ENCODE measurements at places on chromosomes 12 and 14. TPM values are rescaled to one million over a fixed set of nuclear protein-coding genes. Genes with fewer than 3 reads are reported as not detected.

- H3K4me1 ChIP-seq = peaks cover 29% of the 10 kb centered on the region
- peaks cover 22% of the 10 kb centered on the region for H3K27me3 ChIP-seq
- H3K4me3 ChIP-seq = no peak overlapping the region
- DNase-seq = no peak
- 0 out of 2 replicates have a peak, but pooled peaks cover 3% of the 10 kb centered on the region for H3K36me3 ChIP-seq
Observed at GRCh38 chr12:42564556-42564955, 25.0 kb downstream of the PRICKLE1 start.

DNA sequence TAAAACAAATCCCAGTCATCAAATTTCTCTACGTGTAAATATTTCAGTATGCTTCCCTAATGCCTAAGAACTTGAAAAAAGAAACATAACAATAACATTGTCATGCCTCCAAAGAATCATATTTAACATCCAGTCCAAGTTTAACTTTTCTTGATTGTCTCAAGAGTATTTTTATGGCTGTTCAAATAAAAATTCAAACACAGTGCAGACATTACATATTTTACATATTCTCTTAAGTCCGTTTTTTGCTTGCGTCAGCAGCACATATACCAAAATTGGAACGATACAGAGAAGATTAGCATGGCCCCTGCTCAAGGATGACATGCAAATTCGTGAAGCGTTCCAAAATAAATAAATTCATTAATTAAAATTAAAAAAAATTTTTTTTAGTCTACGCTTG lies 23.3 kb upstream of the EEA1 start:
- H3K27ac ChIP-seq = no peak overlapping the region
- H3K36me3 ChIP-seq = peaks cover 20% of the 10 kb centered on the region

TSPAN19 gene
- total RNA-seq = not detected

TAS2R42 gene
- total RNA-seq = not detected

GRCh38 chr14:93967637-93968250 lies 8.6 kb downstream of the ASB2 start:
- H3K4me1 ChIP-seq = no peaks in the 10 kb centered on the region
- DNase-seq = no peak
- H3K27ac ChIP-seq = no peak overlapping the region
- H3K4me3 ChIP-seq = no peak overlapping the region
- H3K27me3 ChIP-seq = no peaks in the 10 kb centered on the region

DNA sequence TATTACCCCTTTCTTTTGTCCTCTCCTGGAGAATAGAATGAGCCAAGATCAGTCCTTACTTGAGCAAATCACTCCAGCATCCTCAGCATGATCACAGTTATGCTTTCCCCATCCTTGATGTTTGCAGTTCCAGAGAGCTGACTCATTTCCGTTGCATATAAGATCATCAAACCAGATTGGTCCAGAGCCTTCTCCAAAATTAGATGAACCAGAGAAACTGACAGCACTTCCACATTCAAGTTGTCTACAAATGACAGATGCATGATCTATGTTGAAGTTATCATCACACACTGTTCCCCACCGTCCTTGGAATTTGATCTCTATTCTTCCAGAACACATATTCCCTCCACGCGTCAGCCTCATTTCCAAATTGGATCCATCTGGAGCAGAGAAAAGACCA lies 4.8 kb downstream of the CD163 start:
- H3K36me3 ChIP-seq = no peaks in the 10 kb centered on the region
- no peak overlapping the region for H3K4me3 ChIP-seq
- H3K4me1 ChIP-seq = peaks cover 17% of the 10 kb centered on the region
- no peaks in the 10 kb centered on the region for H3K27me3 ChIP-seq
- H3K27ac ChIP-seq = no peak overlapping the region

GRCh38 chr14:89781046-89781445 lies 173.5 kb downstream of the EFCAB11 start:
- DNase-seq = no peak
- no peak overlapping the region for H3K27ac ChIP-seq
- no peak overlapping the region for H3K4me3 ChIP-seq
- H3K27me3 ChIP-seq = no peaks in the 10 kb centered on the region

GRCh38 chr14:73265721-73266046 lies 28.4 kb downstream of the PAPLN start:
- H3K4me1 ChIP-seq = peaks cover 2% of the 10 kb centered on the region
- H3K27ac ChIP-seq = no peak overlapping the region
- H3K36me3 ChIP-seq = no peaks in the 10 kb centered on the region
- no peak overlapping the region for H3K4me3 ChIP-seq
- DNase-seq = no peak
- no peaks in the 10 kb centered on the region for H3K27me3 ChIP-seq

MIPOL1 gene
- 12.3 TPM for total RNA-seq

DNA sequence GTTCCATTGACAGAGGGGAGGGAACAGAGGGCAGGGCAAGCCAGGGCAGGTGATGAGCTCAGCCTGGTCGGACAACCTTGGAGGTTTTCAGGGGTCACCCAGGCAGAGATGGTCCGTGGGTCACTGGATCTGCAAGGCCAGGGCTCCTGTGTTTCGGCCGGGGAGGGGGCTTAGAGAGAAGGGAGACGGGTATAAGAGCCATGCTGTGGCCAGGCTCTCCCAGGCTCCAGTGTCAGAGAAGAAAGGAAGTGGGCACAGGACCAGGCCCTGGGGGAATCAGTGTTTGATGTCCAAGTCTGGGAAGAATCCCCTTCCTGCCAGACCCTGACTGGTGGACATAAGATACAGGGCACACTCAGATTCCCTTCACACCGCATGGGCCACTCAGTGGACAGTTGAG lies 36.9 kb downstream of the DIO3 start:
- H3K27me3 ChIP-seq = peaks cover 8% of the 10 kb centered on the region
- no peak overlapping the region for H3K4me3 ChIP-seq
- H3K4me1 ChIP-seq = no peaks in the 10 kb centered on the region
- no peak overlapping the region for H3K27ac ChIP-seq
- peaks cover 7% of the 10 kb centered on the region for H3K36me3 ChIP-seq

OTUB2 gene
- total RNA-seq = 3.5 TPM

LMNTD1 gene
- not detected for total RNA-seq

DNA sequence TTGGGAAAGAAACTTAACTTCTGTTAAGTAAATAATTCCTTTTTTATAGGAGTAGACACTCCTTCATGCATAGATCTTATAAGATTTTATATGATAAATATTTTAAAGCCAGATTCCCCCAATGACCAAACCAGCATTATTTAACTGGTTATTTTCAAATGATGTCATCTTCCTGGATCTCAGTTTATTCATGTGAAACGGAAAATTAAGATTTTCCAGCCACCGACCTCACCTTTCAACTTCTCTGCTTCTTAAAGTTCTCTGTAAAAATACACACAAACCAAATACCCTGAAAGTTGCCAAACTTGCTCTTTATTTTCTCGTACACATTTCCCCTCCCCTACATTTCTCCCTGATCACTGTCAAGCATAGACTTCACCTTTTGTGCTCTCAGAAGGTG lies 364.2 kb downstream of the GALC start:
- no peak overlapping the region for H3K27ac ChIP-seq
- no peak for DNase-seq
- H3K36me3 ChIP-seq = no peaks in the 10 kb centered on the region

MPHOSPH9 gene
- total RNA-seq = 47.5 TPM

DNA sequence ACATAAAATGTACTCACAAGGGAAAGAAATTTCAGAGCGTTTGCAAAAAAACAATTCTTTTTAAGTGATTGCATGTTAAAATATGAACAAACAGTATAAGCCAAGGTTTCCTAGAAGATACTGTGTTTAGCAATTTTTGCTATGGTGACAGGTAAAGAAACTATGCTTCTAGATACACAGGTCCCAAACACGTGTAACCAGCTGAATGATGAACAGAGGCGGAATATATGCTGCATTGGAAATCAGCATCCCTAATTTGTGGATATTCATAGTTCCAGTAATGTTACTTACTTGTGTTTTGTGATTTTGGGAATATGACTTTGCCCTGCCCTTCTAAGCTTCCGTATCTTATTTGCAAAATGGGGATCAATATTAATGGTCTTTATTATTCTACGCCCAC lies 326.3 kb upstream of the DIO2 start:
- no peak overlapping the region for H3K4me3 ChIP-seq
- H3K27ac ChIP-seq = no peak overlapping the region
- DNase-seq = no peak
- H3K4me1 ChIP-seq = no peaks in the 10 kb centered on the region
- peaks cover 21% of the 10 kb centered on the region for H3K36me3 ChIP-seq
- H3K27me3 ChIP-seq = no peaks in the 10 kb centered on the region
